NCI-H345 (cell line): ENCODE measurements at places on chromosomes 6 and 20.

- no peak for DNase-seq
These were observed 174.5 kb downstream of the MRPL14 start for GRCh38 chr6:43952746-43953145.

- no peak for DNase-seq
These were observed 14.3 kb upstream of the TAGAP start for GRCh38 chr6:159059141-159059540.

GRCh38 chr20:48544402-48545339 is 283.1 kb downstream of the PREX1 start:
- peak; percentile 80 for DNase-seq

DNA sequence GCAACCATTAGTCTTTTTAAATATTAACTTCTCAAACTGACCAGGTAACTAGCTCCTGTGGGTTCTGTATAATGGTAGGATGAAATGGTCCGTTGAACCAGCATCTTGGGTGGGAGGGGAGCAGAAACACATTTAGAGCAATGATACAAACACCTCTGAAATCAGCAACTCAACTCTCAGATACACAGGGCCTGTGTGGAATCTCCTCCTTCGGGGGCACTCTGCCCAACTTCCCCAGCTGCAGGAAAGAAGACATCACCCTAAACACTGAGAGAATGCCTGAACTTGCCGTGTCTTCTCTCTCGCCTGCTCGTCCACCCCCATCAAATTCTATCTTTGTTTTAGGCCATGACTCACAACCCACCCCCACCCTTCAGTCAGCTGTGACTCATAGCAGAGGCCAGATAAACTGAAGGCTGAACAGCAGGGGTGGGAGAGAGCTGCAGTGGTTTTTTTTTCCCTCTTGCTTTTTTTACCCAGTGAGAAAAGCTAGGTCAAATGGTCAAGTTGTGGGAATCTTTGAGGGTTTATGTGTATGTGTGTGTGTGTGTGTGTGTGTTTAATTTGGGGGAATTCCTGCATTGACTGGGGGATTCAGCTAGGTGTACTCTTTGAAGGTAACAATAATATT is 593.4 kb upstream of the JAG1 start:
- no peak for DNase-seq
